ENCODE measurements at places on chromosomes 6 and 20.

- DNase-seq, result no peak
These were observed 260.0 kb downstream of the ARID1B start for GRCh38 chr6:157037165-157037564.

DNA sequence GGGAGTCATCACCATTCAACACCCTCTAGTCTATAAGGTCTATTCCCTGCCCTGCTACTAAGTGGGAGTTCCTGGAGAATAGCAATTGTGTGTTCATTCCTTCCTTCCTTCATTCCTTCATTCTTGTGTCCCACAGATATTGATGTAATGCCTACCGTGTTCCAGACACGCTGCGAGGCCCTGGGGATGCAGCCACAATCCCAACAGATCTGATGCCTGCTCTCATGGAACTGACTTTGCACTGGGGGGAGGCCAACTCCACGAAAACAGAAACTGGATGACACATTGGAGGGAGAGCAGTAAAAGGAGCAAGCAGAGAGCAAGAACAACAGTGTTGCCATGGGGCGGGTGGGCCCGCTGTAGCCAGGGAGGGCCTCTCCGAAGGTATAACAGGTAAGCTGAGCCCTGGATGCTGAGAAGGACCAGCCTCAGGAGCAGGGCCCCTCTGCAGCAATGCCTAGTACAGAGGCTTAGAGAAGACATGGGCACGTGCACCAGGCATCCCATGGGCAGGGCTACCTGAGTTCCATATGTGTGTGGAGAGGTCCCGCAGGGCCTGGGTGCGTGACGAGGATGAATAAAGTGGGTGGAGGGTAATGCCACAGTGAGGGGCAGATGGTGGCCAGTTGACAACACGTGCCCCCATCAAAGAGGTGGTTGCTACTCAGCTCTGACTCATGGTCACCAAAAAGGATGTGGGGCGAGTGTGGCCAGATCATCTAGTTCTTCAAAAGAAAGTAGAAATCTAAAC is 173.9 kb downstream of the NFATC2 start:
- no peak for DNase-seq

- DNase-seq, result no peak
These were observed 46.7 kb upstream of the STK35 start for GRCh38 chr20:2054911-2055310.

DNA sequence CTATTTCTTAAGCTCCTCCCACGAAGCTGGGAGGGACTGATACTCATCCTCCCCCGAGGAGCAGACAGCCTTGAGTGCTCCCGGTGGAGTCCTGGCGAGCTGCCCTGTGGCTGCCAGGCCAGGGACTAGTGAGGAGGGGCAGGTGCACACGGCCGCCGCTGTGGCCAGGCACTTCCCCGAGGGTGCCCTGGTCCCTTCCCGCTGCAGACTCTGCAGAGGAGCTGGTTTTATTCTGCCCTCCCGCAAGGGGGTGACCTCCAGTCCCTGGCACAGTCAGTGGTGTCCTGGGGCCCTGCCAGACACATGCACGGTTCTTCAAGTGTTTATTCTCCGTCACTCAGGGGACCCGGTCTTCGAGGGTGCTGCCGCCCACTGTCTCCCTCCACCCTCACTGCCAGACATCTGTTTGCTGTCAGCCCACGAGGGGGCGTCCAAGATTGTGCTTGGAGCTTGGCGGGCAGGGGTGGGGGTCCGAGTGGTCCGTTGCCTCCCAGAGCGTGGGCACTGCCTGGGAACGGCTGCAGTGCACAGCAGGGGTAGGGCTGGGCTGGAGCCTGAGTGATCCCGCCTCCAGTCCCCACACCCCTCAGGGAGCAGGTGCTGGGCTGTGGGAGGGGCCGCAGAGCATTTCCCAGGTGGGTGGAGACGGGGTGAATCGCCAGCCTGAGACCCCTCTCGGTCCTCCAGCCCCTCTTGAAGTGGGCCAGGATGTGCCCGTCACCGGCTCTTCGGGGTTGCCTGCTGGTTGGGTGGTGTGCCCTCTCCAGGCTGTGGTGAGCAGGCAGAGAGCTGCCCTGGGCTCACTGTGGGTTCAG is 3.1 kb upstream of the CABLES2 start:
- no peak for DNase-seq

DNA sequence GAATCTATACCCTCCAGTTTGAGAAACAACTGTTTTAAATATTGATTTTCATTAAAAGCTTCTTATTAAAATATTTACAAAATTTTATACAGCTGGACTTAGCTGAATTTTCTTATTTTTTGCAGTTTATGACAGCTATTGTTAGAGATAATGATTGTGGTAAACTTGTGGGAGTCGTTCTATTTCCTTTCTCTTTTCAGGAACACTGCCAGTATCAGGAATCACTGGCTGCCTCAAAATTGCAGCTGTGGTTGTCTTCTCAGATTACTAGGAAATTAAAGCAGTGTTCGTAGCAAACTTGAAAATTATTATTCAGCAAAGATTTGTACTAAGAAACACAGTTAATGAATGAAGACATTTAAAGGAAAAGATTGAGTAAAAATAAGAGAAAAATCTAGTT is 311.0 kb downstream of the CENPW start:
- DNase-seq, result no peak

- DNase-seq, result no peak
These were observed 38.9 kb downstream of the MRAP2 start for GRCh38 chr6:84072442-84072997.

DNA sequence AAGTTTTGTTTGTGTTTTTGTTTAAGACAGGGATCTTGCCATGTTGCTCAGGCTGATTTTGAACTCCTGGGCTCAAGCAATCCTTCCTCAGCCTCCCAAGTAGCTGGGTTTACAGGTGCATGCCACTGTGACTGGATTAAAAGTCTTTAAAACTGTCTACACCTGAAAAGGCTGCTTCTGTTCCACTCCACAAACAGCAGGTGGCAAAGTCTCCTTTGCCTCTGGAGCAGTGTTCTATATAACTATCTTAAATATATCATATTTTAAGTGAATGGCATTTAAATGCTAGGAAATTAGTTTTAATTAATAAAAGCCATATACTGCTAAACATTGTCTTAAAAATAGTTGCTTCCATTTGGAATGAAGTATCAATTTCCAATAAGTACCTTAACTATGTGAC is 89.2 kb upstream of the BCLAF1 start:
- DNase-seq, result no peak

DNA sequence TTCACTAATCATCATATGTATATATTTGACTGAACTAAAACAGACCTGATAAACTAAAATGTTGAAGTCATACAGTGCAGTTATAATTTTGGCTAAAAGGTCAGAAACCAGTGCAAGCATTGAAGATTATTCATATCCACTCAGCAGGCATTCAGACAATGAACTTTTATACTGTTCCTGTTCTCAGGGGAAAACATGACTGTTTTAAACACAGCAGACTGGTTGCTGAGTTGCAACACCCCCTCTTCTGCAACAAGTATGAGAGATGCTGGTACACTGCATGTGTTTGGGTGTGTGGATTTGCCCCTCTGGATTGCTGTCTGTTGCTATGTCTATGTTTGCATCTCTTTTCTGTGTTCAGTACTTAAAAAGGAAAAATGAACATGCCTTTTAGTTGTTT is 206.8 kb downstream of the EYA4 start:
- no peak for DNase-seq

GRCh38 chr6:129267028-129267427 is 384.1 kb downstream of the LAMA2 start:
- DNase-seq, result no peak

DNA sequence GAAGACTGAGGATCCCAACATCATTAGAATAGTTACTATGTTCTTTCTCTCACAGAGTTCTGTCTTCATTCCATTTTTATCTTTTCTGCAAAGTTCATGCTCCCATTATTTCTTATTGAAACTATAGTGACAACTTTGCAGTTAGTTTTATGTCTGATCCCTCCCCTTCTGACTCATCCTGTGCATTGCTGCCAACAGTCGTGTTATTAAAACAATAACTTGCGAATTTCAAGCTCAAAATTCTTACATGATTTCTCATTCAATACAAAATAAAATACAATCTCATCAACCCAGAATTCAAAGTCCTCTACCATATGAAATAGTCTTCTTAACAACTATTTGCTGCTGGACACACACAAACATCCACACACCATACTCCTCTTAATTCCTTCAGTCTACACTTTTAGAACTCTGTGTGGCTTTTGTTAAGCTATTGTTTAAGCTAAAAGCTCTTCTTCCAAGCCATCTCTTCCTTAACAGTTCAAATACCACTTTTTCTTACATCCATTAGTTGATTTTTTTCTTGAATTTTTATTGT is 261.4 kb upstream of the IRAK1BP1 start:
- no peak for DNase-seq

DNA sequence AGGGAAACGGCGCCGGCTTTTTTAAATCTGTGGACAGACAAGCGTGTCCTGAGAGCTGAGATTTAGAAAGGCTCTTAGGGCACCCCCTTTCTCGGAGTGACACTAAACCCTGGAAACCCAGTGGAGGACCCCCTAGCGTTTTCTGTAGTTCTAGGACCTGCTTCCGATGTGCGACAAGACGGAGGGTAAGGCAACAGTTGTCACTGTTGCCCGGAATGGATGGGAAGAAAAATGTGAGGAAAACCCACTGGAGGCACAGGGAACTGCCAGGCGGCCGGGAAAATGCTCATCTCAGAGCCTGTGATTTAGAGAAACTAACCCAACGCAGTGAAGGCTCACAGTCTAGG is 551 bp upstream of the ATP5F1E start:
- no peak for DNase-seq
